GDM1 (cell line): ENCODE measurements at places on chromosomes 1 and 21.

GRCh38 chr1:63264161-63264560, 58.2 kb upstream of the FOXD3 start:
- no peak for DNase-seq

DNA sequence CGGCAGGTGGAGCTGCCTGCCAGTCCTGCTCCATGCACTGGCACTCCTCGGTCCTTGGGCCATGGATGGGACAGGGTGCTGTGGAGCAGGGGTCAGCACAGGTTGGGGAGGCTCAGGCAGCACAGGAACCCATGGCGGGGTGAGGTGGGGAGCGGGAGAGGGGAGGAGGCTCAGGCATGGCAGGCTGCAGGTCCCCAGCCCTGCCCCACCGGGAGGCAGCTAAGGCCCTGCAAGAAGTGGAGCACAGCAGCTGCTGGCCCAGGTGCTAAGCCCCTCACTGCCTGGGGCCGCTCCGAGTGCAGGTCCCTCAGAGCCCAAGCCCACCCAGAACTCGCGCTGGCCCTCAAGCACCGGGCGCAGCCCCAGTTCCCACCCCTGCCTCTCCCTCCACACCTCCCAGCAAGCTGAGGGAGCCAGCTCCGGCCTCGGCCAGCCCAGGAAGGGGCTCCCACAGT, 691 bp upstream of the GBP5 start:
- no peak for DNase-seq

DNA sequence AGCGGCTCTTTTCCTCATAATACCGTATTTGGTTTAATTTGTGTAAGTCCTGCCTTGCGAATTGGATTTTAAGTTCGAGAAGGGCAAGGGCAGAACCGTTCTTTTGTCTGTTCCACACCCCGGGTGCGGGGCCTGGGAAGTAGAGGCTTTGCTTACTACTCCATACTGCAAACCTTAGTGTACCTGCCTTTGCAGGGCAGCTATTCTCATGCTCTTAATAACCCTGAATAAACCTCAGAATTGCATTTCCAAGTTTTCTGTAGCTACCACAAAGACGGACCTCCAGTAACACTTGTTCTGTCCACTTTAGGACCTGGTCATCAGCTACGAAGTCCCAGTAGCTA, 657 bp upstream of the HNRNPU start:
- no peak for DNase-seq

GRCh38 chr1:79852004-79852403, 845.5 kb upstream of the ADGRL4 start:
- DNase-seq = no peak

- DNase-seq = no peak
Measured at GRCh38 chr1:13617108-13617507, 33.5 kb downstream of the PDPN start.

DNA sequence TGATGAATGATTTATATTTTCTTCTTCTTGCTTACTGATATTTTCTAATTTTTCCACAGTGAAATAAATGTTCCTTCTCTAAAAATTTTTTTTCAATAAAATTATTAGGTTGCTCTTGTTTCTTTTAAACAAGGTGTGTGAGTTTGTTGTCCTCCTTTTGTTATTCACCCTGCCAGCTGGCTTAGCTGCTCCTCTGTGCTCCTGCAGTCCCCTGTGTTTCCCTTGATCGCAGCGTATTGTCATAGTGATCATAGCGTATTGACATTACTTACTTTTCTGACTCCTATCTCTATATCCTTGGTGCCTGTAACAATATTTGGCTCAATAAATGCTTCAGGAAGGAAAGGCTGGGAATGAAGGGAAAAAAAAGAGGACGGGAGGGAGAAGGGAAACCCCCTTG, 24.9 kb upstream of the PODN start:
- DNase-seq = no peak

DNA sequence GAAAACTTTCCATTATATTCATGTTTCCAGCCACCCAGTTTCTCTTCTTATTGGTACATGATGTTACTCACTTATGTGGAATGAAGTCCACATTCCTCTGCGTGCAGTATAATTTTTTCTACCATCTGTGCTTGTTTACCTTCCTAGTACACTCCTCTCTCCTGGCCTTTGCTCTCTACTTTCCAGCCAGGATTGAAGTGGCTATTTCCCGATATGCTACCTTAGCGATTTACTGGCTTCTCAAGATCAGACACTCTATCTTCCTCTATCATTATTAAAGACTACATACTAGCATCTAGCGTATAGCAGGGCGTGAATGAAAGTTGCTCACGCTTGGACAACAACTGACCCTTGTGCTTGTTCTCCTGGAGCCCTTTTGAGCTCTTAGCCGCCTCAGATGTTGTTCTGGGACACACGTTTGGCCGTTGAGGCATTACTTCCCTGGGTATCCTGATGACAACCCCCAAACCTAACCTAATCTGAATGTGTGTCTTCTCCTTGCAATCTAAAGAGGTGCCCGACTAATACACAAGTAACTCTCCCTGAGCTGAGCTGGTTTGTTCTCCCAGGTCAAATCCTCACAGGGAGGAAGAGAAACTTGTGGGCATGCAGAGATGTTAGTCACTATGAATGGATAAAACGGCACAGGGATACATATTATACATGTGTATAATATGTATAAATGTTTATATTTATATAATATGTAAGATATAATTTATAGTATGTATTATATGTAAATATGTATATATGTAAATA, 13.4 kb upstream of the MTARC2 start:
- DNase-seq = no peak

DNA sequence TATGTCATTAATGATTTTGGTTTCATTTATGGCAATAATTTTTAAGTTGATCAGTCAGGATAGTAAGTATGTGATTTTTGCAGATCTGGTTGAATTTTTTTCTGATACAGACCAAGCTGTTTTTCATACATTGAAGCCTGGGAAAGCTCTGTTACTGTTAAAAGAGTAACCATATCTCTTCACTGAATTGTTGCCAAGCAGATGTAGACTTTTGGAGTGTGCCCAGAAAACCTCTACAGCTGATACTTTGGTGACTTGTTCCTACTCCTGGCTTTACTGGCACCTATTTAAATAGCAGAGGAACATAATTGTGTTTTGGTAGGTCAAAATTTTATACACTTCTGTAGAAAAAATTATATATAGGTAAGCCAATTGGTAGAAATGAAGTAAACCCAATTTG, 49.4 kb downstream of the NFIA start:
- DNase-seq = no peak

DNA sequence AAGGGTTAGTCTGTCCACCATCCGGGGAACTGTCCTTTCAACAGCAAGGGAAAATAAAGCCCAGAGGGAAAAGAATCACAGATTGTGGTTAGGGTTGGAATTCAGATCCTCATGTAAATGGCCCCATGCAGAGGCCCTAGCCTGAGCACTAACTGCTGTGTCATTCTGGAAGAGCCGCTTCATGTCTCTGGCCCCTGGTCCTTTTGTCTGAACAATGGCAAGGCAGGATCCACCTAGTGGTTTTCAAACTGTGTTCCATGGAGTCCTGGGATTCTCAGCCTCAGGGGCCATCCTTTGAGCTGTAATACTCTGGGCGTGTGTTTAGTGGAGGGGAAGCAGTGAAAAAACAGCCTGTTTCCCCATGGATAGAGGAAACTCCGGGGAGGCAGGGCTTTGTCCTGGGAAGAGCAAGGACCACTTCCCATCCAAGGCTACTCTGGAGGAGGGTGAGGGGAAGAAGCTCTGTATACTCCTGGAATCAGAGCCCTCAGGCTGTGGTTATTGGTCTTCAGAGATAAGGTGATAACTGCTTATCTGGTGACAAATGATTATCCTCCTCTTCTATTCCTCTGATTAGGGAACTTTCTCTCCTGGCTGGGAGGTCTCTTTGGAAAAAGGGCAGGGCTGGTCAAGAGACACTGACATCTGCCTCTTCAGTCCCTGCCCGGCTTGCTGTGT, 19.2 kb downstream of the PAX7 start:
- DNase-seq = no peak

DNA sequence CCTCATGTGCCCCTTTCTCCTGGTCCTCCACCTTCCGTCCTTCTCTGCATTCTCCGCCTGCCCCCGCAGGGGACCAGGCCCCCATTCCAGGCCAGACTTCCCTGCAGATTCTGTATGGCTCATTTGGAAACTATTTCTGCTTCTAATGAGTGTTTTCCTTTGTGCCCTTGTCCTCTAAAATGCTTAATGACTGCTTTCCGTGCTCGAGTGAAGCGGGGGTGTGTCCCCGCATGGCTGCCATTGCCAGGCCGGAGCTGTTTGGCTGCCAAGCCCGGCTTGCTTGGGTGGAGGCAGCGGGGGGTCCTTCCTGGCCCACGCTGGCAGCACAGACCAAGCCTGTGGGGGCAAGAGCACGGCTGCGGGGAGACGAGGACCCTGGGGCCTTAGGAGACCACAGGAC, 299.3 kb upstream of the VAMP3 start:
- DNase-seq = no peak

DNA sequence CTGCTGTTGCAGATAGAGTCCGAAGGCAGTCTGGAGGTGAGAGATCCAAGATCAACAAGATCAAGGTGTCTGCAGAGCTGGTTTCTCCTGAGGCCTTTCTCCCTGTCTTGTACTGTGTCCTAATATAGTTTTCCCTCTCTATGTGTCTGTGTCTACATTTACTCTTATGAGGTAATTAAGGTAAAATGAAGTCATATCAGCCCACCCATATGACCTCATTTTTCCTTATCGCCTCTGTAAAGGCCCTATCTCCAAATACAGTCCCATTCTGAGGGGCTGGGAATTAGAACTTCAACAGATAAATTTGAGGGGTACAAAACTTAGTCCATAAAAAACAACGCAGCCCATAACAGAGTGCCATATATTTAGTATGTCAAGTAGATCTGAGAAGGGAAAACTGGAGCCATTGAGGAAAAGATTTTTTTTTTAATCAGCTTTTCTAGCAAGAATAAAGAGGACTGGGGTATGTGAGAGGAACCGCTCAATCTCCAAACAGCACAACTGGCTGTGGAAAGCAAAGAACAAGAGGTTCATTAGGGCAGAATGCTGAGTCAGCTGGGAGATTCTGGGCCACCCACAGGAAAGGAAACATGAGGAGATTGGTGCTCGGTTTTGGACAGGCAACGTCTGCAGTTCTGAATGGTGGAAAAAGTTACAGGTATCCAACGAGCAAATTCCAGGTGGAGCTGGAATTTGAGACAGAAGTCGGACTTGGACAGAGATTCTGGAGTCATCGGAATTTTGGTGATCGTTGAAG, 65.7 kb downstream of the MAP3K21 start:
- no peak for DNase-seq

DNA sequence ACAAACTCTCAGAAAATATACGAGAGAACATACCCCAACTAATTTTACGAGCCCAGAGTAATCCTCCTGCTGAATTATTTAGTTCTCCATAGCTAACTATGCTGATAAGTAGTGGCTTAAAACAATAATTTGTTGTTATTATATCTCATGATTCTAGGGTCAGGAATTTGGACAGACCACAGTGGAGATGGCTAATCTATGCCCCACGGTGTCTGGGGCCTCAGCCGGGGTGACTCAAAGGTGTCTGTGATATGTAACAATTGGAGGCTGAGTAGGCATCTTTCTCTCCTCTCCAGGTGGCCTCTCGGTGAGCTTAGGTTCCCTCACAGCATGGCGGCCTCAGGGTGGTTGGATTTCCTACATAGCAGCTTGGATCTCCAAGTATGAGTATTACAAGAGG, 35.4 kb upstream of the FOXO6 start:
- DNase-seq = no peak

GRCh38 chr1:200670242-200671118, 773 bp upstream of the DDX59 start:
- DNase-seq = peak; percentile 85

DNA sequence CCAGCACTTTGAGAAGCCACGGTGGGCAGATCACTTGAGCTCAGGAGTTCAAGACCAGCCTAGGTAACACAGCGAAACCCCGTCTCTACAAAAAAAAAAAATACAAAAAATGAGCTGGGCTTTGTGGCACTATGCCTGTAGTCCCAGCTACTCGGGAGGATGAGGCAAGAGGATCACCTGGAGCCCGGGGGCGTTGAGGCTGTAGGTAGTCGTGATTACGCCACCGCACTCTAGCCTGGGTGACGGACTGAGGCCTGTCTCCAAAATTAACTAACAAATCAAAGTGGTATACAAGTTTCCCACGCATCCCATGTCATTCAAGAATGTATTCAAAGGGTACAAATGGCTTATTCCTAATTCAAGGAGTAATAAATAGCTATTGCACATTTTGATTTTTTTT, 2.4 kb downstream of the AUNIP start:
- DNase-seq = no peak

DNA sequence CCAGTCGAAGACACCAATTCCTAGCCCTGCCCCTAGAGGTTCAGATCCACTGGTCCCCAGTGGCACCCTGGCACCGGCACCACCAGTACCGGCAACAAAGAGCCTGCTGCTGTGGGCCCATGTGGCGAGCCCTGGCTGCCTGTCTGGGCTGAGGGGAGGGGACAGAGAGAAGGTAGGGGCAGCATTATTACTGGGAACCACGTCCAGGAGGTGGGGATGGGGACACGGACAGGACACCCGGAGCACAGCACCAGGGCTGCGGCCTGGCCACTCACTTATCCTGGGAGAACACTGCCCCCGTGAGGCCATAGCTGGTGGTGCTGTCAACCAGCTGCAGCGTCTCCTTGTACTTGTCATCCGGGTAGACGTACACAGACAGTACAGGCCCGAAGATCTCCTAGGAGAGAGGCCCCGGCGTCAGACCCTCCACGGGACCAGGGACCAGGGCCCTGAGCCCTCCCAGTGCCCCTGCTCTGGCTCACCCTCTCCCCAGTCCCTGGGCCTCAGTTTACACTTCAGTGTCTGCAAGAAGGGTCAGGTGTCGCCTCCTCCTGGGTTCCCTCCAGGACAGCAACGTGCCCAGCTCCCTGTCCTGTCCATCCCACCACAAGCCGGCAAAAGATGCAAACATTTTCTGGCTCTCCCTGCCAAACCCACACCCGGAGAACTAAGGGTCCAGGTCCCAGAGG, 15.8 kb upstream of the TAS1R2 start:
- peak; percentile 39 for DNase-seq

DNA sequence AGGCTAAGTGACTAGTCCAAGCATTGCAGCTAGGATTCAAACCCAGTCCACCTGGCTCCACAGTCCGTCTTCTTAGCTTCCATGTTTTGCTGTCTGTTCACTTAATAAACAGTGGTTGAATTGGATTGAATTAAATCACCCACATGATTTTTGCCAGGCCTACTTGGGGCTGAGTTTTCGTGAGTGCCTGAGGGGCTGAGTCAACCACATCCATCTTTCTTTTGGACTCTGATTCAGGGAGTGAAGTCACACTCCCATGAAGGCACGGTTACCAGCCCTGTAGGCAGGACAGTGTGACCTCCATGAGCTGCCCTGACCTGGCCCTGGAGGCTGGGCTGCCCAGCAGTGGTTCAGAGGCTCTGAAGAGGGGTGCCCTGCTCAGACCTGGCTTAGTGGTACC, 123.7 kb downstream of the ACTL8 start:
- DNase-seq = no peak

DNA sequence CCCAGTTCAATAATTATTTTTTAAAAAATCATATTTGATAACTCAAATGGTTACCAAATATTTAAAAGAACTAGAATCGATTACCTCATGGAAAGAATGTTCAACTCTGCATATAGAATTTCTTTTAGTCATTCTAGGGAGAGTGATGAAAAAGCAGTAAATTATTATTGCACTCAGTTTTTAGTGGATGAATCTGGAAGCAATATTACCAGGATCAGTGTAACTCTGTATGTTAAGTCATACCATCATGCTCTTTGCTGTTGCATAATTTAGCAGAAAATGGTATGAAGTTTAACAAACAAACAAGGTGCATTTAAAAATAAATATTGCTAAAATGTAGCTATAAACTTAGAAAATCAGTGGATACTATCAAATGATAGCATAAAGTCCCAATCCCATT, 46.1 kb upstream of the ARHGAP29 start:
- no peak for DNase-seq

- peak; percentile 70 for DNase-seq
Measured at GRCh38 chr21:33199516-33200217, 30.1 kb upstream of the IFNAR2 start.

GRCh38 chr1:41487126-41488039, 2.9 kb upstream of the EDN2 start:
- DNase-seq = no peak
